ENCODE measurements at places on chromosomes 2 and 18. TPM values are rescaled to one million over a fixed set of nuclear protein-coding genes. Genes with fewer than 3 reads are reported as not detected.

The LCT gene
- 0.20 TPM for total RNA-seq

DNA sequence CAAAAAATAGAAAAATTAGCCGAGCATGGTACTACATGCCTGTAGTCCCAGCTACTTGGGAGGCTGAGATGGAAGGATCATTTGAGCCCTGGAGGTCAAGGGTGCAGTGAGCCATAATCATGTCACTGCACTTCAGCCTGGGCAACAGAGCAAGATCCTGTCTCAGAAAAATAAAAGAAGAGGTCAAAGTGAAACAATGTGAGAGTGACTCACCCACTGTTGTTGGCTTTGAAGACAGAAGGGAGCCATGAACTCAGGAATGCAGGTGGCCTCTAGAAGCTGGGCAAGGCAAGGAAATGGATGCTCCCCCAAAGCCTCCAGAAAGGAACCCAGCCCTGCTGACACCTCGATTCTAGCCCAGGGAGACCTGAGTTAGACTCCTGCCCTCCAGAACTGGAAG, 3.7 kb upstream of the TMEM214 start:
- peaks cover 19% of the 10 kb centered on the region for H3K4me1 ChIP-seq
- H3K4me3 ChIP-seq: no peak overlapping the region
- peaks cover 3% of the 10 kb centered on the region for H3K36me3 ChIP-seq
- DNase-seq: no peak
- H3K27ac ChIP-seq: no peak overlapping the region
- no peaks in the 10 kb centered on the region for H3K27me3 ChIP-seq

The RDH14 gene
- total RNA-seq: 23.3 TPM

DNA sequence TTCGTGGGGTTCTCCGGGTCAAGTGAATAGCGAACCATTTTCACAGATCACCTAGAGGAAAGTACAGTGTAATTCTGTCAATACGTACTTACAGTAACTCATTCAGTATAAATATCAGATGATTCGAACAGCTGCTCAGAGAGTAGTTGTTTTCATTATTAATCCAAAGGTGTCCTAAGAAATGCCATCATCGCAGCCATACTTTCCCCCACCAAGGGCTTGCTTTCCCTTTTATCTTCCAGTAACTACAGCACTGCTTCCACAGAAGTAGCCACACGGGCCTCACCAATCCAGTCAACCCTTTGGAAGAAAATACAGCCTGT, 4.5 kb upstream of the C18orf32 start:
- peak overlapping the region; percentile 65 for H3K4me3 ChIP-seq
- H3K4me1 ChIP-seq: peaks cover 26% of the 10 kb centered on the region
- H3K27ac ChIP-seq: peak overlapping the region; percentile 87

The ANTXR1 gene
- 45.4 TPM for total RNA-seq

DNA sequence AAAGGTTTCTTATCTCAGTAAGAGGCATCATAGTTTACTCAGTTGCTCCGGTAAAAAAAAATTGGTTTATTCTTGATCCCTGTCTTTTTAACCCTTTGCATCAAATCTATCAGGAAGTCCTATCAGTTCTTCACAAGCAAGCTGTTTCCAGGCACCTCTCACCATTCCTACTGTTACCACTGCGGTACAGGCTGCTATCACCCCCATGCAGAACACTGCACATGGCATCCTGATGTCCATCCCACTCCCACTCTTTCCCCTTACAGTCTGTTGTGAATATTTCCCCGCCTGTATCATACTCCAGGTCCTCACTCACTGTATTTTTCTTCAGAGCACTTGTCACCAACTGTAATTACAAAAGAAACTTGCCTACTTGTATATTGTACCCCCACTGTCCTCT, 5.3 kb upstream of the CNRIP1 start:
- H3K4me1 ChIP-seq: peaks cover 5% of the 10 kb centered on the region
- no peaks in the 10 kb centered on the region for H3K27me3 ChIP-seq
- no peak for DNase-seq
- no peak overlapping the region for H3K4me3 ChIP-seq

DNA sequence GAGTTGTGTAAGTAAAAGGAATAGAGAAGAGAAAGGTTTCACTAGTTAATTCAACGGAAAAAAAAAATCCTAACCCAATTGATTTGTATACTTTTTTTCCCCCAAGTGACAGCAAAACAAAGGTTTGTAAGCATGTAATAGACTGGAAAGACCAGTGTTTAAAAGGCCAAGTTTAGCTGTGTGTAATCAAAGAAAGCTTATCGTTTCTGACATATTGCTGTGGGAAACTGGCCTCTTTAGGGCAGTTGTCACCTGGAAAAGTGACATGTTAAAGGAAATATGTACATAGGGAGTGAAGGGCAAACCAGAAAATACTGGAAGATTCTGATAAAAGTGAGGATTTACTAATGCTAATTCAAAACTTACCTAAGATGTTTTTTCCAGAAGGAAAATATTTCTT, 45.9 kb upstream of the EPHA4 start:
- H3K36me3 ChIP-seq: no peaks in the 10 kb centered on the region
- no peaks in the 10 kb centered on the region for H3K4me1 ChIP-seq
- H3K27me3 ChIP-seq: no peaks in the 10 kb centered on the region
- no peak overlapping the region for H3K4me3 ChIP-seq
- no peak overlapping the region for H3K27ac ChIP-seq
- DNase-seq: no peak

GRCh38 chr2:203804070-203804469, 63.5 kb upstream of the CTLA4 start:
- H3K36me3 ChIP-seq: no peaks in the 10 kb centered on the region
- H3K27ac ChIP-seq: no peak overlapping the region
- no peaks in the 10 kb centered on the region for H3K4me1 ChIP-seq
- DNase-seq: no peak
- H3K4me3 ChIP-seq: no peak overlapping the region

DNA sequence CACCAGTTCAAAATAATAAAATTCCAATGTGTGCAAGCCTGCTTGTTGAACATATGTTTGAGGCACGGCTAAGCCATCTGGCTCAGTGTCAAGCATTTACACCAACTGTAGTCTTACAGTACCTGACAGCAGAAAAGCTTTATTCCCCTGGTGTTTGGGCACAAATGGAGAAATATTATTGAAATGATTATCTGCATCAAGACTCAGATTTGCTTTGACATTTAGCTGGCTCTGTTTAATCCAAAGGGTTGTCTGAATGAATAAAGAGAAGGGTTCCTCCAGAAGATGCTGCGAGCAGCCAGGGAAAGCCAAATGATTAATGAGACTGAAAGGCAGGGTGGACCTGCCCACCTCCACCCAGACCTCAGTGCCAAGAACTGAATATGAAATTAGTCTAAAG, 393.2 kb upstream of the GALNT5 start:
- H3K4me3 ChIP-seq: no peak overlapping the region
- no peak for DNase-seq
- H3K36me3 ChIP-seq: no peaks in the 10 kb centered on the region
- H3K27ac ChIP-seq: no peak overlapping the region
- H3K27me3 ChIP-seq: no peaks in the 10 kb centered on the region

The GPR35 gene
- 1.9 TPM for total RNA-seq

DNA sequence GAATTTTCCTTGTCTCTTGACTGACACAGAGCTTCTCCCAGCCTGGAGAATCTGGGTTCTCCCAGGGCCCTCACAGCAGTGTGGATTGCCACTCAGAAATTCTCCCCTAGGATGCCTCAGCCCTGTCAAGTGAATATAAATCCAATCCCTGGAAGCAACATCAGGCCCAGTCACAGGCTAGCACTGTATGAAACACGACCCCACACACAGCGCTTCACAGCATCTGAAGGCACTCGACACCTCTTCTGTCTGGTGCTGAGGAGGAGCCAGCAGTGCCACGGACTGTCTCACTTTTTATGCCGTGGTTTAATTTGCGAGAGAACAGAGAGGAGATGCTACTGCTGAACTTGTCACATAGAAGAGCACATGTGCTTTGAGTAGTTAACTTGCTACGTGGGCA, 164.5 kb downstream of the NAPG start:
- no peaks in the 10 kb centered on the region for H3K36me3 ChIP-seq
- H3K27ac ChIP-seq: no peak overlapping the region
- H3K27me3 ChIP-seq: no peaks in the 10 kb centered on the region
- no peak overlapping the region for H3K4me3 ChIP-seq
- H3K4me1 ChIP-seq: no peaks in the 10 kb centered on the region

DNA sequence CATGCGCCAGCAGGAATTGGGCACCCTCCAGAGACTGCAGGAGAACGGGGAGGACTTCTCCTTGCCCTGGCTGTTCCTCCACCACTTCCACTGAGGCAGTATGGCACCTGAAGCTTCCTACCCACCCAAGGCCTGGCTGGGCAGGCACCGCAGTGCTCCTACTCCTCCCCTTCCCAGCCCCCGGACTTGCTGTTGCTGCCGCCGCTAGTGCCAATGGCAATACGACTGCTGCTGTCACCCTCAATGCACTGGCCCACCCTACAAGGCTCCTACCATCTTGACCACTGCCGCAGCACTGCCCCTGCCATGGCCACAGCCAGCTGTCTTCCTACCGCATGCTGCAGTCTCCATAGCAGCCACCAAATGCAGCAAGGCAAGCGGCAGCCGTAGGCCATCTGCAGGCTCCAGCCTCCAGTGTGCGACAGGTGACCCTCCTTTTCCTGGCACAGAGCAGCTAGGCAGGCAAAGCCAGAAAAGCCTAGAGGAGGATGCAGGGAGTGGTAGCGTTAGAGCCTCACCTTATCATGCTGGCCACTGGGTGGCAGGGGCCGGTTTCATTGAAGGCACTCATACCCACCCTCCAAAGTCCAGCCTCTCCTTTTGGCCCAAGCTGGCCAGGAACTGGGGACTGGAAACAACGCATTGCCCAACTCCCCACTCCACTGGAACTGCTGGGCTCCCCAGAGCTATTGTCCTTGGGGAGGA, 47.4 kb upstream of the ANKRD62 start:
- peak; percentile 42 for DNase-seq
- no peaks in the 10 kb centered on the region for H3K36me3 ChIP-seq
- no peaks in the 10 kb centered on the region for H3K27me3 ChIP-seq
- H3K27ac ChIP-seq: no peak overlapping the region
- H3K4me3 ChIP-seq: no peak overlapping the region

The FAM237A gene
- total RNA-seq: not detected

The TNFAIP6 gene
- 0.78 TPM for total RNA-seq

DNA sequence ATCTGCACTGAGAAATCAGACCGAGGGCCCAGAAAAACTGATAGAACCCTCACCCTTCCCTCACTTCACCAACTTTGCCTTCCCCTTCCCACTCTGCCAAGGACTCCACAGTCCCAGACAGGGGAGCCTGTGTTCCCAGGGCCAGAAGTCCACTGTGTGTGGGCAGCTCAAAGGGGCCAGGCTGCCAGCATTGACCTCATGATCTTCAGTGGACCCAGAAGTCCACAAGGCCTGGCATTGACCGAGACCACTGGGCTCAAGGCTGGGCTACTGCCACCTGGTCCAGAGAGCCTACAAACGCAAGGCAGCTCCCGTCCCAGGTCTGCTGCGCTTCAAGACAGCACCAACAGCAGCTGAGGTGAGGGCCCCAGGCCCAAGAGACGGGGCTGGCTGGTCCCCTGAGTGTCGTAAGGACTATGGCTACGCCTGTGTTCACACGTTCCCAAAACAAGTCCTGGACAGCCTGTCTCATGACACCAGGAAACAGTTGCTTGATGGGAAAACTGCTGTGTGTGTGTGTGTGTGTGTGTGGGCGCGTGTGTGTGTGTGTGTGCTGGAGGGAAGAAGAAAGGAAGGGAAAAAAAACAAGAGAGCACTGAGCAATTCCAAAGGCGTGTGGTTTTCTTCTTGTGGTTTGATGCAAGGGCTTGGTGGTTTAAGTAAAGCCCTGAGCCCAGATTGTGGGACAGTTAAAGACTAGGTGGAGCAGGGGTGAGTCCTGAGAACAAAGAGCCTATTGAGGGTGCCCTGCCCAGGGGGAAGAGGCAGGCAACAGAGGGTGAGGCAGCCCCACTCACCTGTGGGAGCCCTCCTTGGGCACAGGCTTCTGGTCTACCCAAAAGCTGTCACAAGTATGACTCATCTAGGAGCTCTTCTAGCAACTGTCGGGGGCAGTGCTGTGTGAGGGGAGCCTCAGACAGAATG, 46.6 kb upstream of the ZBTB7C start:
- DNase-seq: no peak
- no peak overlapping the region for H3K4me3 ChIP-seq
- H3K36me3 ChIP-seq: no peaks in the 10 kb centered on the region
- no peak overlapping the region for H3K27ac ChIP-seq

The FAM210A gene
- 10.8 TPM for total RNA-seq

The OTOS gene
- not detected for total RNA-seq

- H3K36me3 ChIP-seq: peaks cover 9% of the 10 kb centered on the region
- H3K27ac ChIP-seq: no peak overlapping the region
- H3K4me1 ChIP-seq: peaks cover under 1% of the 10 kb centered on the region
- DNase-seq: no peak
- no peaks in the 10 kb centered on the region for H3K27me3 ChIP-seq
- H3K4me3 ChIP-seq: no peak overlapping the region
Observed at GRCh38 chr2:64581777-64582539, 57.8 kb downstream of the AFTPH start.

DNA sequence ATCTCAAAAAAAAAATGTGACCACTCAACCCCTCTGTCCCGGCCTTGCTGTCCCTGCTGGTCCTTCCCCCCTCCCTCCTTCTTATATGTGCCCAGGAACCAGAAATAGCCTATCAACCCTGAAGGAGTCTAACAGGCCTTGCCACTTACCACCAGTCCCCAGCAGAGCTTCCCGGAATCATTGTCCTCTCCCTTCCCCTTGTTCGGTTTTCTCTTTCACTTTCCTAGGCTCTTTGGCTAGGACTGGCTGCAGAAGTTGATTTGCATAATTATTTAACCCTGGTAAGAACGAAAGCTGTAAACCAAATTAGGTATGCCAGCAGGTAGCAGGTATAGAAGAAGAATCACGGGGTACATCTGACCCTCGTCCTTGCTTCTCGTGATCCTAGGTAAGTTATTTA, 72.6 kb upstream of the ZNF532 start:
- H3K4me1 ChIP-seq: peaks cover 24% of the 10 kb centered on the region
- no peak overlapping the region for H3K27ac ChIP-seq
- DNase-seq: no peak

DNA sequence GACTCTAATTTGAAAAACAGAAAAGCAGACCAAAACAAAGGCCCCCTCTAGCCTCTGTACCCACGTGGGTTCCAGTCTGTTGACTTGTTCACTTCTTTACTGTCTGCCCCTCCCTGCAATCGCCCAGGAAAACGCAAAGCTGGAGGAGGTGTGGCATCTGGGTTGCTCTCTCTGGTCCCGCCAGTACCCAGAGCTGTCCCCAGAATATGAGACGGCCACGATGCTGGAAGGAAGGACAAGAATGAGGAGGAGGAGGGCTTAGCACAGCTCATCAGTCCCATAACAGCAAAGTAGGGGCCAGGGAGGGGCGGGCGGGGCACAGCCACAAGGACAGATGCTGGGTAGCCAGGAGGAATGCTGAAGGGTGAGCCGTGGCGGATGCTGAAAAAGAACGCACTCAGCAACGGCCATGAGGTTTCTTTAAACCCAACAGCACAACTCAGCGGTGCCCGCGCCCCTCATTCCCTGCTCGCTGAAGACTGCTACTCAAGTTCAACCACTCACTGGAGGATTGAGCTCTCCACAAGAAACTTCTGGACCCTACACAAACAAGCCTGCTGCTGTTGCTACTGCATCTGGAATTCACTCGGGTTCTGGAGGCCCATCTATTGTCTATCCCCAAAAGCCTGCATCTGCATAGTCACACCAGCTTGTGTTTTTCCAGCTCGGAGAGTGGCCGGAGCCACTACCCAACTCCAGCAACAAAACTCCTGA, 187.7 kb downstream of the HDAC4 start:
- no peaks in the 10 kb centered on the region for H3K27me3 ChIP-seq
- H3K4me3 ChIP-seq: no peak overlapping the region
- DNase-seq: no peak
- peaks cover 24% of the 10 kb centered on the region for H3K4me1 ChIP-seq

- no peaks in the 10 kb centered on the region for H3K4me1 ChIP-seq
- H3K36me3 ChIP-seq: no peaks in the 10 kb centered on the region
- no peak overlapping the region for H3K4me3 ChIP-seq
Observed at GRCh38 chr18:40437517-40437916, 1517.5 kb upstream of the PIK3C3 start.

The AQP4 gene
- total RNA-seq: 61.8 TPM

The EVX2 gene
- total RNA-seq: not detected
